Suppressor macrophage treated with lipopolysaccharide for 4 hours (primary cell): ENCODE measurements at places on chromosomes 5 and 9.
A peak's percentile ranks its signal among the peaks of the same experiment; 100 is the strongest.

GRCh38 chr5:39426746-39427105 is 1.9 kb upstream of the DAB2 start:
- DNase-seq, result no peak

DNA sequence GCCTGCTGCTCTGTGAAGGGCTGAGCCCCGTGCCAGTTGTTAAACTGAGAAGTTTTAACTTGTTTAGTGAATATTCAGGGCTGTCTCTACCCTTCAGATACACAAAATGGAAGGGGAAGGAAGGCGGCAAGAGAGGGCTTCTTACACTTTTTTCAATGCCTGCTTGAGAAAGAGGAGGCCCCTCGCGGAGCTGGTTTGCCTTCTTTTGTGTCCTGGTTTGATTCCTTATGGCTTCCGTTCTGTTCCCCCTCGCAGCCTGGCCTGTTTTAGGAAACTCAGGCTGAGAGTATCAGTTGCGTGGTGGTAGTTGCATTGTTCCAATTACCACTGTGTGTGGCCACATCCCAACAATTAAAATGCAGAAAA is 1.0 kb downstream of the FAM53C start:
- peak; percentile 17 for DNase-seq

GRCh38 chr5:95917207-95917606 is 44.4 kb downstream of the ELL2 start:
- DNase-seq, result no peak

DNA sequence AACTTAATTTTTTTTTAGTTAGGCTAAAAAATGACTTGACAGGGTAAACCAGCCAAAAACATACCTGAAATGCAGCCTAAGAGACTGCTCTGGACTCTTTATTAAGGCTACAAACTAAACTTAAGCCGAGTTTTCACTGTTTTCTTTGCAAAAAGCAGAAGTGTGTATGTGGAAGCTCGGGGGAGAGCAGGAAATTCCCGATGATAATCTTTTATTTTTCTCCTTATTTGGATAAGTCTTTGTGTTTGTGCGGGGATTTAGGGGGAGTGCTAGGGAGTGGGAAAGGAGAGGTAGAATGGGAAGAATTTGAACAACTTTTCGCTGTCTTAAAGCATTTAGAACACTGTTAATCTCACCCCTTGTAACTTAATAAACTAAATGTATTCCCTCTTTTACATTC is 30.7 kb upstream of the GPR21 start:
- peak; percentile 35 for DNase-seq

- no peak for DNase-seq
Observed at GRCh38 chr9:27817747-27818146, 244.5 kb upstream of the C9orf72 start.

- DNase-seq, result peak; percentile 96
Observed at GRCh38 chr5:172793577-172794488, 22.8 kb upstream of the DUSP1 start.

DNA sequence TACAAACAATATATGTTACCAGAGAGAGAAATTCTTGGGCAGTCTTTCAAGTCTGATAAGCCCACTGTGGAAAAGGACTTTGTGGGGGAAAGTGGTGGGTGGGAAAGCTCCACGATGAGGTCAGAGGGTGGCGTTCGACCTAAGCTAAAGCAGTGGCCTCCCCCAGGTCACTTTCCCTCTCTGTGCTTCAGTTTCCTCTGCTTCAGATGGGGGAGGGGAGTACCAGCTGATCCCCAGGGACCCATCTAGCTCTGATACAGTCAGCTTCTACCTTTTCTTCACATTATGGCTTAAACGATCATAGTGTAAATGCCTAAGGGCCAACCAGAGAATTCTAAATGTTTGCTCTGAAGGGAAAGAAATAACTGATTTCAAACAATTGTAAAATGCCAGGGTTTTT is 36.6 kb upstream of the ARSB start:
- DNase-seq, result no peak

- no peak for DNase-seq
Observed at GRCh38 chr5:99815-100214, 7.8 kb downstream of the PLEKHG4B start.

- DNase-seq, result peak; percentile 21
Observed at GRCh38 chr9:106953174-106953573, 90.2 kb downstream of the ZNF462 start.

DNA sequence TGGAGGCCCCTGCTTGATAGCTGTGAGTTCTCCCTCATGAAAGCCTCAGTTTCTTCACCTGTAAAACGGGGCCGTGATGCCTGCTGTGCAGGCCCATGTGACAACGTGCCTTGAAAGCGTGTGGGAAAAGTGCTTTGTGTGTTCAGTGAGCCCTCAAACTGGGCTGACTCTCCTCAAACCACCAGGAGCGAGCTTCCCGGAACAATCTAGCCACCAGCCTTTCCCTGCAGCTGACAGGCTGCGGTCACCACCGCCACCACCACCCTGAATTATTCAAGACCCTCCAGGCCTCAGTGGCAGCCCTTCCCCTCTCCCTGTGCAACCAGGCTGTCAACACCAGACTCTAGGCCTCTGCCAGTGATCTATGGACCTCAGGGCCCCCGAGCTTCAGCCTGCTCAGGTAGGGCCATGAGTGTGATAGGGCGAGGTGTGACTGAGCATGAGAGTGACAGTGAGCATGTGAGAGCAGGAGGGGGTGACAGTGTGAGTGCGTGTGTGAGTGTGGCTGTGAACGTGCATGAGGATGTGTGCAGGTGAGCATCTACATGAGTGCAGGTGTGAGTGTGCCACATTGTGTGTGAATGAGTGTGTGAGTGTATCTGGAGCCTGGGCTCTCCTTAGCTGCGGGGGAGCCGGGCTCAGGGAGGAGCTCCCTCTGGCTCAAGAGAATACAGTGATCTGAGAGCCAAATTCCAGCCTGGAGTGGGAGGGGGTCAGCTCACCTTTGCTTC is 53.3 kb upstream of the PSD2 start:
- no peak for DNase-seq

- DNase-seq, result no peak
Observed at GRCh38 chr9:14418941-14419937, 105.3 kb upstream of the NFIB start.

- DNase-seq, result no peak
Observed at GRCh38 chr5:145531038-145531734, 304.0 kb downstream of the PRELID2 start.

DNA sequence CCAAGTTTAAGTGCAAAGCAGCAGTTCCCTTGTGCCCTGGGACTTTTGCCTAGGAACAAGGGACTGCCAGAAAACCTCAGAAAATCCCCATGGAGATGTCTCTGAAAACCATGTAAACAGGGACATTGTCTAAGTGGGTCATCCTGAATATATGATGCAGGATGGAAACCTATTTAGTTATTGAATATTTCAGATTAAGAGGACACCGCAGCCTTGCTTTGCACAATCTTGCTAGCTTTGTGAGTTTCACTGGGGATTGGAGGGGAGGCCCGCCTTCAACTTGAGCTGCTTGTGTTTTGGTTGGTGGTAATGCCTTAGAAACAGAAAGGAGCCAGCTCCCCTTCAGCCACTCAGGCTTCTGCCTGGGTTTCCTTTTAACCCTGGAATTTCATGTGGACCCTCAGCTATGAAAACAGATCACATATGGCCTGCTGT is 112.8 kb downstream of the C9orf152 start:
- no peak for DNase-seq

GRCh38 chr9:98789483-98790133 is 6.7 kb downstream of the ANKS6 start:
- DNase-seq, result no peak

DNA sequence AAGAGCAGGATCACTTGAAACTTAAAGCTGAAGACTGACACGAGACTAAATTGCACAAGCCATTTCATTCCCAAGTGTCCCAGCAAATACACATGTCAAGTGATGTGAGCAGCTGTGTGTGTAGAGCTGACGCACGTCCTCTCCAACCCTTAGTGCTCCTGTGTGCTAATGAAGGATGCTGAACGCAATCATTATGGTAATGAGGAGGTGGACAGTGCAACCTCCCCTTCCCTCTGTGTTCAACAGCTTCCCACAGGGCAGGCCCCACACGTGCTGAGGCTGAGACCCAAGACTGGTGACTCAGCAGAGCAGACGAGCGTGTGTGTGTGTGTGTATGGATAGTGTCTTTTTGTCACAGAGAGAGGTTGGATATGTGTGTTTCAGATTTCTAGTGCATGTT is 702.1 kb downstream of the SEMA5A start:
- DNase-seq, result no peak

DNA sequence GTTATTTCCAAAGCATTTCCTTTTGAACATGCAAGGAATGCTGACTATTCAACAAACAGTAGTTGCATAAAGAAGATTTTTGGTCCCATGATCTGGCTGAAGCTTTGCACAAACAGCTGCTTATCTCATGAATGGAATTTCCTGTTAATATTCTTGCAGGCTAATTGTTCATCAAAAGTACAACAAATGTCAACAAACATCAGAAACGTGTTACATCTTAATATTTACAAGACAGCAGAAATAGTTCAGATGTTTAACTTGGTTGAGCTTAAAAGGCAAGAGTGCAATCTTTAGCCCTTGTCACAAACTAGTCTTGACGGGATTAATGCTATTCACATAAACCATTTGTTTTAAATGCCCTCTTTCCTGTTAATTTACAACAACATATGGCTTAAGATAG is 47.9 kb upstream of the BASP1 start:
- no peak for DNase-seq

- DNase-seq, result no peak
Observed at GRCh38 chr9:127975376-127976315, 5.1 kb downstream of the EEIG1 start.

- no peak for DNase-seq
Observed at GRCh38 chr5:65026816-65027548, 258.3 kb downstream of the CWC27 start.

DNA sequence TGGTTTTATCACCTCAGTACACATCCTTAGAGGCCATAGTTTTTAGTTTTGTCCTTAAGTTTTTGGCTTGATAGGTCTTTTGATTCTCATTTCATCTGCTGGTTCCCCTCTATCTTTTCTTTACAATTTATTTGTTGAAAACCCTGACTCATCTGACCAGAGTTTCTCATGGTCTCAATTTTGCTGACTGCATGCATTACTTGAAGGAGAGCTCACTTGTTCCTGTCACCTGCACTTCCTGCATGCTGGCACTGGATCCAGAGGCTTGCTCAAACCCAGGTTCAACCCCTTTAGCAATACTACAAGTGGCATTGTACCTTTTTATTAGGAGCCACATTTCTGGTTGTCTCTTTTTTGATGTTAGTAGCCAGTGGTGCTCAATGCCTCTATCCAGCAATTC is 26.7 kb downstream of the FBXO10 start:
- no peak for DNase-seq

- no peak for DNase-seq
Observed at GRCh38 chr9:137449931-137450538, 8.9 kb upstream of the ENTPD8 start.

GRCh38 chr5:141617128-141617527 is 1.7 kb downstream of the DIAPH1 start:
- DNase-seq, result no peak

- DNase-seq, result no peak
Observed at GRCh38 chr9:135297456-135298075, 182.0 kb upstream of the PPP1R26 start.

DNA sequence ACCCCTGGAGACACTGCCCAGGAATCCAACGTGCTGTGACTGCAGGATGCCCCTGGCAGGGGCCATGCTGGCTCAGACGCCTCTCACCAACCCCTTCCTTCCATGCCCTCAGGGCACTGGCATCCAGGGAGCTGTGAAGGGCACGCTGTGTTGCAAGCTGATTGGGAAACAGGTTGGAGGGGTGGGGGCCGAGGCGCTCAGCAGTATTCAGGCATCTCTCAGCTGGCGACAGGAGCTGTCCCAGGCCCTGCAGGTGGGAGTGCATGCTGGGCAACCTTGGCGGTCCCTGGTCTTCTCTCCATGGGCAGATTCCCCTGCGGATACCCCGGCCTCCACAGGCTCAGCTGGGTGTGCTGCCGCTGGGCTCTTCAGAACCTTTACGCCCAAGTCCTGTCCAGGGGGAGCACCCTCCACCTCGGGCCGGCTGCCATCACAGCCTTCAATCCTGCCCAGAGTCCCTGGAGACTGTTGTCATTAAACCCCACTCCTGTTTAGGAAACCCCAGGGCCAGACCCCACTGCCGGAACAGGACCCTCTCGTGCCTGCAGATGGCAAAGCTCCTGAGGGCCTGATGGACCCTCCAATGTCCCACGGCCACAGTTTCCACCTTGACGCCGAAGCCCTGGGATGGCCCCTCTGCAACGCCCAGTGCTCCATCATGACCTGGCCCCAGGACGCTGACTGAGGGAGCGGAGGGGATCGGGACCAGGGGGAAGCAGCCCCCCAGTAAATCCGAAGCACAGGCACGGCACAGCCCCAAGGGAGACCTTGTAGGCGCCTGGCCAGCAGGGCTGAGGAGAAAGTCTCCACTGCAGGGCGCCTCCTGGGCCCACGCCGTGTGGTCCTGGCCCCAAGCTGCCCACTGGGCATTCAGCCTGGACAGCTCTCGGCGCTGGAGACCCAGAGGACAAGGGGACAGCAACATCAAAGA is 9.3 kb downstream of the TPPP start:
- DNase-seq, result no peak

- no peak for DNase-seq
Observed at GRCh38 chr5:122835681-122836080, 9.7 kb upstream of the SNX24 start.

DNA sequence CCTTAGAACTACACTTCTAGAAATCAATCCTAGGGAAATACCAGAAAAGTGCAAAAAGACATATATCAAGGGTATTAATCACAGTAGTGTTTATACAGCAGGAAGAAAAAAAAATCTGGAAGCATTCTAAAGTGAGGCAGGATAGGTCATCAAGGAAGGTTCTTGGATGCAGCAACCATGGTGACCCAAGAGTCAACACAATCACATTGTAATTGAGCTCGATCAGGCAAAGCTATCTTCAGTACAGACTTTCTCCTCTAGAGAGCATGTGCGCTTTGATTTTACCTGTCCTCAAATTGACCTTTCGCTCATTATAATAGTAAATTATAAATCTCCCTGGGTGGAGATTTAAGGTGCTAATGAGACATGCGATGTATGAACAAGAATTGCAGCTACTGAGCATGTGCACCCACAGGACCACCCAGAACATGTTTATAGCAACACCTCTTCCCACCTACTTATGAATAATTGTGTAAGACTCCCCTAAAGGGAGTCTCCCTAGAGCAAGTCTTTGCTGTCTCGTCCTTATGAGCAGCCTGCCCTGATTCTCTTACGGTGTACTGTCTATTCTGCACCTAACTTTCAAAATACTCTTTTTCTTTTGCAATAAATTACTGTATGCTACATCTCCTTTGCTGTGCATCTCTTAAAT is 297.7 kb downstream of the ATPSCKMT start:
- no peak for DNase-seq

- no peak for DNase-seq
Observed at GRCh38 chr5:106639488-106639887, 1031.2 kb downstream of the EFNA5 start.

- no peak for DNase-seq
Observed at GRCh38 chr9:37820142-37820541, 19.5 kb downstream of the DCAF10 start.

DNA sequence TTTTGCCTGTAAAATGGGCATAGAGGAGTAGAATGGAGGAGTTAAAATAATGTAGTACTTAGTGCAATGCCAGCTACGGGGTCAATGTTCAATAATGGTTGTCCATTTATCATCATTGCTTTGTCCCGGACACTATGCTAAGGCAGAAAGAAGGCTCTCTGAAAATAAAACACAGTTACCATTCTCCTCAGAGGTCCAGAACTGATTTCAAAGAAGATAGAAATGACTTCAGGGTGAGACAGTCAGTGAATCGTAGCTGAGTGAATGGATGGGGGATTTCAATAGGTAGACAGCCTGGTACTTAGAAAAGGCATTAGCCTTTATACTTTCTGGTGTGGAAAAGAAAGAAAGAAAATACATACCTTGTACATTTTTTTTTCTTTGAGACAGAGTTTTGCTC is 1.2 kb upstream of the AK3 start:
- no peak for DNase-seq
